ENCODE measurements at places on chromosomes 6 and 20.

GRCh38 chr6:81625216-81625615 lies 127.3 kb downstream of the TENT5A start:
- no peak for DNase-seq

DNA sequence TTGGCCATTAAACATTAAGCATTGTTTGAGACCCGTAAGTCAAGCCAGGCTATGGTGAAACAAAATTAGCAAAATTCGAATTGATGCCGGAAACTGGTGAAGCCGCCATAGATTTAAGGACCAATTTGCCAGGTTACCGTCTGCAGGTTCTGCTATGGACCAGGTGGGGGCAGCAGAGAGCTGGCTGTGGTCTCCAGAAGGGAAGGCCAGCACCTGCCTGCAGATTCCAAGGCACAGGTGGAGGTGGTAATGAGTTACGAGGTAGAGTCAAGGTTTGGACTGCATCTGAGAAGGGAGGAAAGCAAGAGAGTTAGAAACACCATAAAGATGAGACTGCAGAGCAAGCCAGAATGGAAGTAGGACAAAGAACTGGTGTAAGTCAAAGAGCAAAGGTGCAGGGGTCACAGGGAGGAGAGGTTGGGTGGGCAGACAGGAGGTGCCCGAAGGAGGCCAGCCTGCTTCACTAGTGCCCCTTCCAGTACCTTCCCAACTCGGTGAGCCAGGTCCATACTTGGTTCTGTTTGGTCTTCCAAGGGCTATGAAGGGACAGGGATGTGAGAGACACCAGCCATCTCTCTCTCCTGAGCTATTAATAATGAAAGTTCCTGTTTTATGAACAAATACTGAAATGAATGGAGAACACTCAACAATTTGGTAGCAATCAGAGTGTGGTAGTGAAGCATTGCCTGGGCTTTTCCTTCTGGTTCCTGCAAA lies 131.6 kb upstream of the ESR1 start:
- DNase-seq, result no peak

DNA sequence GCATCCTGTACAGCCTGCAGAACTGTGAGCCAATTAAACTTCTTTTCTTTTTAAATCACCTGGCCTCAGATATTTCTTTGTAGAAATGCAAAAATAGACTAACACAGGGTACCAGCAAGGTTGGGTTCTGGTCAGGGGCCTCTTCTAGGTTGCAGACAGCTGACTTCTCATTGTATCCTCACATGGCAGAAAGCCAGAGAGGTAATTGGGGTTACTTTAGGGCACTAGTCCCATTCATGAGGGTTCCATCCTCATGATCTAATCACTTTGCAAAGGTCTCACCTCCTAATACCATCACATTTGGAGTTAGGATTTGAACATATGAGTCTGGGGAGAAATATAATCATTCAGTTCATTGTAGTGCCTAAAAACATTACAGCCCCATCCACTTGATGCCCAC lies 101.5 kb downstream of the LCA5 start:
- DNase-seq, result no peak

DNA sequence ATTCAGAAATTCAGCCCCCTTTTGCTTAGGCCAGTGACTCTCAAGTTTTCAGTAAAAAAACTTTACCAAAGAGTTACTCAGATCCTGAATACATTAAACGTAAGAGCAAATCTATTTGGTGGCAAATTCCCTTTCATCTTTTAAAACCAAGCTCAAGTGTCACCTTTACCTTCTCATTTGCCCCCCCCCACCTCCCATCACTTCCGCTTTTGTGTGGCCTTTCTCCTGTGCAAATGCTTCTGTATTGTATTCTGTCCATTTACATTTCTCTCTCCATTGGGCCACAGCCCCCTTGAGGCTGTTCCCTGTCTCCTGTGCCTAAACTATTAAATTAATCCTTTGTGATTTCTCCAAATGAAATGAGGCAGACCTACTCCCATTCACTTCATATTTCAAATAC lies 1.9 kb downstream of the NOL7 start:
- DNase-seq, result no peak

DNA sequence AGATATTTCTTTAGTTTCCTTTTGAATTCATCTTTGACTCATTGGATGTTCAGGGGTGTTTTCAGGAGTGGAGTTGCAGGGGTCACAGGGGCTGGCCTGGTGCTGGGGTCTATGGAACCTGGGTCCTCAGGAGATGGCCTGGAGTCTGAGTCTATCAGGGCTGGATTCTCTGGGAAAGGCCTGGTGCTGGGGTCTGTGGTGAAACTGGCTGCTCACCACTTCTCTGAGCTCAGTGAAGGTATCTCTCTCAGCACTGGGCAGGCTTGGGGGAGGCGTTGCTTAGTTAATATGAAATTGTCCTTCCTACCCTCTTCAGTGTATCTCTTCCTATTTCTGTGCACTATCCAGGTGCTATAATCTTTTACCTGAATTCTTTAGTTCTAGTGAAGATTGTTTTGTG lies 83.1 kb upstream of the SLC24A3 start:
- DNase-seq, result no peak

- DNase-seq, result no peak
Observed at GRCh38 chr6:150537893-150538292, 61.8 kb upstream of the PLEKHG1 start.

DNA sequence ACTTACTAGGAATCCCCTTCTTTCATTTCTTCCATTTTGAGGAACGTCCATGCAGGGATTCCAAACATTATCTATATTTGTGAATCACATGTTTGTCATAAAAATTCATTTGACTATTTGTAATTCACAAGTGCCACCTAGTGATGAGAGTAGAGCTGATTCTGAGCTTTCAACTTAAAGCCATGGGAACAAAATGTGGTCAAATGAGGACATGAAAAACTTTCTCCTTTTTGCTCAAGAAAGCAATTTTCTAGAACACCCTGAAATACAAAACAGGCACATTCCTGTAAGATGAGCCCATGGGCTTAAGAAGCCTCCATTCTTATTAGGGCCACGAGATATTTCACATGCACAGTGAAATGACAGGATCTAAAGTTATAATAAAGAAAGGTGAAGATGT lies 12.3 kb downstream of the MAP3K7 start:
- no peak for DNase-seq

DNA sequence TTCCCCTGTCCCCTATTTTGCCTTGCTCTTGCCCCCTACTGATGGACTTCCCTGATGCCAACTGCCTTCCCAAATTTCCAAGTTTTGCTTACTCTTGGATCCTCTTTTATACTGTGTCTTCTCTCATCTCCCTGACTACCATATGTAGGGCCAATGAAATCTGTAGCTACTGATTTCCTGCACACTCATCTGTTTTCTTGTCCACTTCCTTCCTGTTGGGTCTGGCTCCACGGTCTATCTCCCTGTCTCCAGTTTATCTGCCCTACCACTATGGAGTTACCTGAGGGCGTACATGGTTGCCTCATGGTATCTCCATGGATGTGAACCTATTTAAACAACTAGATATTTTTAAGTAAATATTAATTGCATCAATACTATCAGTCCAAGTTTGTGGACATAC lies 140.3 kb upstream of the MCHR2 start:
- DNase-seq, result no peak

DNA sequence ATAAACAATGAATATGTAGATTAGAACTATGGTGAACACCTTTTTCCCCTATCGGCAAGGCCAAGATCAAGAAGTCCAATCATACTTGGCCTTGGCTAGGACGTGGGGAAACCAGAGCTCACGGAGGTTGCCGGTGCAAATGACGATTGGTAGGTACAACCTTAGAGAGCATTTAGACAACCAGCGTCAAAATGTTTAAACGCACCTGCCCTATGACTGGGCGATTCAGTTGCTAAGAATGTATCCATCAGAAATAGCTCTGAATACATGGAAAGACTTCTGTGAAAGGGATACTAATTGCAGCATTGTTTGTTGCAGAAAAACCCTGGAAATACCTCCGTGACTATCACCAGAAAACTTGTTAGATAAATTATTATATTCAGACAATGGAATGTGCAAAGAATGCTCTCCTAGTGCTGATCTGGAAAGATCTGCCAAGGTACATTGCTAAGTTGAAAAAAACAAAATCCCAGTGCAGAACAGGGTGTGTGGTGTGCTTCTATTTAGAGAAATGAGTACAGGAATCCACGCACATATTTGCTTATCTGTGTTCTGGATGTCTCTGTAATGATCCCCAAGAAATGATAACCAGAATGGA lies 48.0 kb upstream of the PTPN1 start:
- no peak for DNase-seq

GRCh38 chr20:6055981-6056569 lies 2.2 kb upstream of the LRRN4 start:
- DNase-seq, result no peak

- peak; percentile 44 for DNase-seq
Observed at GRCh38 chr6:138692978-138693909, 80.3 kb upstream of the CCDC28A start.

- no peak for DNase-seq
Observed at GRCh38 chr20:38728191-38728781, 4.0 kb downstream of the SLC32A1 start.

- peak; percentile 6 for DNase-seq
Observed at GRCh38 chr20:37630166-37630565, 63.7 kb upstream of the CTNNBL1 start.

DNA sequence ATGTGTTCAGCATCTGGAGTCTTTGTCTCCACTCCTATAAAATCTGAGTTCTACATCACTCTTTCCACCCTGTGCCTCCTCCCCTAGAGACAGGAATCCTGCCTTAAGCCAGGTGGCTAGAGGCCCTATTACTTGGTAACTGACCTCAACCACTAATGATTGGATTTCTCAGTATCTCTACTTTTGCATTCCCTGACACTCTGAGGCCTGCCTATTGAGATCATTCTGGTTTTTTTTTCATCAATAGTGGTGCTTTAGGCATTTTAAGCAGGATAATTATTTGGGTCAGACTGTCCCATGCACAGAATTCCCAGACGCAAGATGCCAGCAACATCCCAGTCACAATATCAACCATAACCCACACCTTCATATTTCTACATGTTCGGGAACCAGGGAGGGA lies 3.9 kb upstream of the GCM1 start:
- DNase-seq, result no peak

GRCh38 chr20:5621305-5621704 lies 128.9 kb upstream of the SHLD1 start:
- DNase-seq, result peak; percentile 86

GRCh38 chr6:7307533-7307932 lies 5.5 kb downstream of the SSR1 start:
- no peak for DNase-seq

GRCh38 chr6:15184441-15184861 lies 61.4 kb upstream of the JARID2 start:
- no peak for DNase-seq

GRCh38 chr6:56087421-56087820 lies 160.0 kb downstream of the COL21A1 start:
- peak; percentile 75 for DNase-seq

- DNase-seq, result no peak
Observed at GRCh38 chr6:41355952-41356351, 20.5 kb downstream of the NCR2 start.

GRCh38 chr6:40380271-40380670 lies 206.9 kb downstream of the LRFN2 start:
- no peak for DNase-seq

- DNase-seq, result no peak
Observed at GRCh38 chr6:70413992-70414494, 735 bp downstream of the FAM135A start.

- peak; percentile 70 for DNase-seq
Observed at GRCh38 chr20:62791301-62792181, 4.7 kb upstream of the MRGBP start.

DNA sequence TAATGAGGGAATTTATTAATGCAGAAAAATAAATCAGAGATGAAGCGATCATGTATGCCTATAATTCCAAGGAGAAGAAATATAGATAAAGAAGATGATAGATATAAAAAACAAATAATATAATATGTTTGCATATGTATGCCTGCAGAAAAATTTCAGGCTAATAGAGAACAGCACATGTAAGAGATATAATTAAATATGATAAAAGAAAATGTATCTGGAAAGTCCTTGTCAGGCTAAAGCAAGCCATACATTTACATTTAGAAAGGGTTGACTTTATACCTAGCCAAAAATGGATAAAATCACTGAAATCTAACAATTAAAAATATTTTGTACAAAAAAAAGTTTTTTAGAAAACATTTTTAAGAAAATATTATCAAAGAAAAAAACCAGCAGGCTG lies 454.1 kb downstream of the C6orf118 start:
- DNase-seq, result no peak

DNA sequence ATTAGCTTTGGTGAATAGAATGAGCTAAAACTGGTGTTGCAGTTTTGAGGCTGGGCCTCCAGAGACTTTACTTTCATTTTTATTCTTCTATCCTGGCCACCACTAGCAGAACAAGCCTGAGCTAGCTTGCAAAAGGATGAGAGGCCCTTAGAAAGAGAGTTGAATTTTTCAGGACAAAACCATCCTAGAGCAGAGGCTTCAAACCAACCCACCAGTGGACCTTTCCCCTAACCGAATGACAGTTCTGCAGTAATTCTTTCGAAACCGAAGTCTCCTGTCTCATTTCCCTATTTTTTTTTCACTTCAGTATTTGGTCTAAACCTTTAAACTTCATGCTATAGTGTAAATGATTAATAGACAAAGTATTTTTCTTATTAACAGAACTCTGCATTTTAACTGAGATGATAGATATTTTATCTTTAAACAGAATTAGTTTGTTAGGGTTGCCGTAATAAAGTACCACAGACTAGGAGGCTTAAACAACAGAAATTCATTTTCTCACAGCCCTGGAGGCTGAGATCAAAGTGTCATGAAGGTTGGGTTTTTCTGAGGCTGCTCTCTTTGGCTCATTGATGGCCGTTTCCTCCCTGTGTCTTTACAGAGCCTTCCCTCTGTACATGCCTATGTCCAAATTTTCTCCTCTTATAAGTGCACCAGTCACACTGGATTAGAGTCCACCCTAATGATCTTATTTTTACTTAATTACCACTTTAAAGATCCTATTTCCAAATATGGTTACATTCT lies 80.6 kb upstream of the PAK5 start:
- DNase-seq, result no peak

DNA sequence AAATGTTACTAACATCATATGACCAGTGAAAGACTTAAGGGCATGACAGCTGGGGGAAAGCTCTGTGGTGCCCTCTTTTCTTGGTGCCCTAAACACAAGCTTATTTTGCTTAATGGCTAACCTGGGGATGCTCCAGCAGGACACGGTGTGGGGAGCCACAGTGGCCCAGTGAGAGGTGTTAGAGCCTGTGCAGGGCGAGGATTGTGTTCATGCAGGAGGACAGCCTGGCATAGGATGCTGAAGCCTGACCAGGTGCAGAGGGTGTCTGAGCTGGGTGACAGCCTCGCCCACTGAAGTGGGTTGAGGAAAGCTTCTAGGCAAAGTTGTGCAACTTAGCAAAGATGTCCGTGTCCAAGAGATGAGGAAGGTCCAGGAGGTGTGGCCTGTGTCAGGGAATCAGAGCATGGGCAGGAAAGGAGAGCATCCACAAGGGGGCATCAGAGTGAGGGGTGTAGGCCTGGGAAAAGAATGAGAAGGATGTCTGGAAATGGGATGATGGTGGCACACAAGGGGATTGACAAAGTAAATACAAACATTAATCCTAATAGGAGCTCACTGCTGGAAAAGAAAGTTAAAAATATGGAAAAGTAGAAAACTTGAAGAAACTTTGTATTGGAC lies 33.9 kb downstream of the SLC17A4 start:
- no peak for DNase-seq
